ENCODE measurements at places on chromosomes 16 and 17.

- no peak for DNase-seq
Observed at GRCh38 chr17:8611619-8612298, 18.8 kb downstream of the MYH10 start.

- no peak for DNase-seq
Observed at GRCh38 chr17:81888988-81889595, 2.3 kb downstream of the ALYREF start.

GRCh38 chr17:26773189-26774188 is 520.4 kb upstream of the WSB1 start:
- DNase-seq: no peak

DNA sequence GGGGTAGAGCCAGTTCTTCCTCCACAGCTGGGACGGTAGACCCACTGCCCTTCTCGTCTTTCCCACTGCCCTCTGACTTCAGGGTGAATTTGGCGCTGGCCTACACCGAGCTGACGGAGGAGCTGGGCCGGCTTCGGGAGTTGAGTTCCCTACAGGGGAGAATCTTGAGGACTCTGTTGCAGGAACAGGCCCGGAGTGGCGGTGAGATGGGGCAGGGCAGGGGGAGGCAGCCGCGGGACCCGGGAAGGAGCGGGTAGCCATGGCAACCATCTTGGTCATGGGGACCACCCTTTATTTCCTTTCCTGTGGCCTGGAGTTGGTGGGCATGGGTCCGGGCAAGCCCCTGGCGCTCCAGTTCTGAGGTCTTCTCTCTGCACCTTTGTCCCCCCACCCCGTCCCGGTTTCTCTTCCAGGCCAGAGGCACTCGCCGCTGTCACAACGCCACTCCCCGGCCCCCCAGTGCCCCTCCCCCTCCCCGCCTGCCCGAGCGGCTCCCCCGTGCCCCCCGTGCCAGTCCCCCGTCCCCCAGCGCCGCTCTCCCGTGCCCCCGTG is 14.4 kb downstream of the TBKBP1 start:
- DNase-seq: no peak

GRCh38 chr17:64025732-64026294 is 5.4 kb upstream of the ICAM2 start:
- peak; percentile 87 for DNase-seq

DNA sequence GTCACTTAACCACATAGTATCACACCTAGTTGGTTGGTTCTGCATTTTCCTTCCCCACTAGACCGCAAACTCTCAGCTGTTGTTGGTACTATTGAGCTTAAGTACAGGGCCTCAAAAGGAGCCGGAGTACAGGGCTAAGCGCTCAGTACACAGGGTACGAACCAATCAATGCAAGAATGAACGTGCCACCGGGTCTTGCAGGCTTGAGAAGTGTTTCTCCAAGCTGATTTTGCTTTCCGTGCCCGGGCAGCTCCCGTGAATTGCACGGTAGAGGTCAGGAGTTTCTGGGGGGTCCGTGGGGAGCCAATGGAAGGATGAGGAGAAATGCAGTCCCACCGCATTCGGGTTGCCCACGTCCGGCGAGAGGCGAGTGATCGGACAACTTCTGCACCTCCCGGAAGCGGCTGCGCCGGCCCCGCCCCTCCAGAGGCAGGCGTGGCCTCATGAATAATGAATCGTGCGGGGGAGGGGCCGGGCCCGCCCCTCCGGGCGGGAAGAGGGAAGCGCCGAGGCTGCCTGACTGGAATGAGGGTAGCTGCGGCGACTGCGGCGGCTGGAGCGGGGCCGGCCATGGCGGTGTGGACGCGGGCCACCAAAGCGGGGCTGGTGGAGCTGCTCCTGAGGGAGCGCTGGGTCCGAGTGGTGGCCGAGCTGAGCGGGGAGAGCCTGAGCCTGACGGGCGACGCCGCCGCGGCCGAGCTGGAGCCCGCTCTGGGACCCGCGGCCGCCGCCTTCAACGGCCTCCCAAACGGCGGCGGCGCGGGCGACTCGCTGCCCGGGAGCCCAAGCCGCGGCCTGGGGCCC is at the start of gene SNTB2:
SNTB2 (plus strand) TSS at position 523 of the 804 bp plus-strand sequence; CDS start at position 526, 3 bp downstream.
- DNase-seq: peak; percentile 79

GRCh38 chr17:80339118-80339517 is 75.8 kb upstream of the ENDOV start:
- no peak for DNase-seq

GRCh38 chr16:69589434-69590269 is 23.9 kb downstream of the NFAT5 start:
- DNase-seq: no peak

DNA sequence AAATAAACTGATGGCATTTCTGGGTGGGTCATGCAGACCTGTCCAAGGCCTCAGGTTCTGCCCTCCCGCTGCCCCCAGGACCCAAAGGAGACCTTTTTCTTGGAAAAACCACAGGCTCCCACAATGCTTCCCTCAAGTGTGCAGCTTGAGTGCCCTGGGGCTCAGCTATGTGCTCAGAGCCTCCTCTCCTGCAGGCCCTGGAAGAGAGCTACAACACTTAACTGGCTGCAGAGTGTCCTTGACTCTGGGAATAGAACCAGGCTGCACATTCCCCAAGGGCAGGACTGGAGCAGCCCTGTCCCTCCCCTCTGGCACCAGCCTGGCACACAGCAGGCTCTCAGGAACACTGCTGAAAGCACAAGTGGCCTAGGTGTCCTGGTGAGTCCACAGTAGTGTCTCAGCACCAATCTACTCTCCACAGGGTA is 4.8 kb upstream of the SREBF1 start:
- no peak for DNase-seq

DNA sequence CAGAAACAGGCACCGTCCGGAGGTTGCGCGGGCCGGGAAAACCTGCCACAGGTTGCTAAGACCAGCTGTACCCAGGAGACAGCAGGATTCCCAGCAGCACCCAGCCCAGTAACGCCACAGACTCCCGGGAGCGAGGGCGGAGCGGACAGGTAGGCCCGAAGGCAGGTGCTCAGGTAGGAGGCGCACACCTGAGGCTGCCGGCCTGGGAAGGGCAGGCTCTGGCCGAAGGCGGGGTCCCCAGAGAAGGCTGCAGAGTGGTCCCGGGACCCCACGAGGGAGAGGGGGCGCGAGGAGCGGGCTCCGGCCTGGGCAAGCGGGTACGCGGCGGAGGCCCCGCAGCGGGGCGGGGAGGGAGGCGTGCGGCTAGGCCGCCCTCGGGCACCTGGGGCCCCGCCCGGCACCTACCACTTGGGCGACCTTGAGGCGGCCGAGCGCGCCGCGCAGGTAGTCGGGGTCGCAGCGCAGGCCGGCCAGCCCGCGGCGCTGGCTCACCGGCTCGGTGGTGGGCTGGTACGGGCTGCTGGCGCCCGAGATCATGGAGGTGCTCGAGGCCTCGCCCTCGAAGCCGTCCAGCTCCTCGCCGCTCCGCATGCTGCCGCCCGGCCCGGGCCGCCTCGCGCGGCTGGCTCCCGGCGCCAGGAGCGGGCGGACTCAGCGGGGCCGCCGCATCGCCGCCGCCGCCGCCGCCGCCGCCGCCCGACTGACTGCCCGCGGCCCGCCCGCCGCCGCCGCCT is 441 bp downstream of the CMTM4 start:
- no peak for DNase-seq

DNA sequence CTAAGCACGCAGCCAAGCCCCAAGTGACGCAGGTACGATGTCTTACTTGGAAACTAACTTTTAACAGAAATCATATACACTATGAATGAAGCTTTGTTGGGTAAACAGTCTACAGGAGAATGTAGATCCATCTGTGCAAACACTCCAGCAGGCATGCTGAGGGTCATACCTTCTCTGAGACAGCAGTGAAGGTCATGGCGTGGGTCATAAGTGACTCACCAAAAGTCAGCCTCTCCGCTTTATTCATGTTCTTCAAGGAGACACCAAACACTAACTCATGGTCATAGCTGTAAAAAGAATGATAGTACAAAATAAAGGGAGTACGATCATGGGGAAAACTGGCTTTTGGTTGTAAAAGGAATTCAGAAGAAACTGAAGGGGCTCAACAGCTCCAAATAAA is 20.6 kb downstream of the BLMH start:
- no peak for DNase-seq

DNA sequence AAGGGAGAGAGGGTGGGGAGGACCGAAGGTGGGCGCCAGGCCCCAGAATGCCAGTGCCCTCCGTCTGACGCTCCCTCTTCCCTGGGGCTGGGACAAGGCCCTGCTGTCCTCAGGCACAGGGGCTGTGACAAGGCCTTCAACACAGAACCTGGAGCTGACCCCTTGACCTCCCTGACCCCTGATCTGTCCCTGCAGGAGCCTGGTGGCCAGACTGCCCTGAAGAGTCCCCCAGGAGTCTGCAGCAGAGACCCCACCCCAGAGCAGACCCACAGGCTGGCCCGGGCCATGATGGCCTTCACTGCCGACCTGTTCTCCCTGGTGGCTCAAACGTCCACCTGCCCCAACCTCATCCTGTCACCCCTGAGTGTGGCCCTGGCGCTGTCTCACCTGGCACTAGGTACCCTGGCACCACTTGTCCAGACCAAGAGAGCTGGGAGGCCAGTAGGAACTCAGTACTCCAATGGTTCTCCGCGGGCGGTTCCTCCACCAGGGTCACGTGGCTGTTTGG is 2.9 kb downstream of the SERPINF2 start:
- no peak for DNase-seq

DNA sequence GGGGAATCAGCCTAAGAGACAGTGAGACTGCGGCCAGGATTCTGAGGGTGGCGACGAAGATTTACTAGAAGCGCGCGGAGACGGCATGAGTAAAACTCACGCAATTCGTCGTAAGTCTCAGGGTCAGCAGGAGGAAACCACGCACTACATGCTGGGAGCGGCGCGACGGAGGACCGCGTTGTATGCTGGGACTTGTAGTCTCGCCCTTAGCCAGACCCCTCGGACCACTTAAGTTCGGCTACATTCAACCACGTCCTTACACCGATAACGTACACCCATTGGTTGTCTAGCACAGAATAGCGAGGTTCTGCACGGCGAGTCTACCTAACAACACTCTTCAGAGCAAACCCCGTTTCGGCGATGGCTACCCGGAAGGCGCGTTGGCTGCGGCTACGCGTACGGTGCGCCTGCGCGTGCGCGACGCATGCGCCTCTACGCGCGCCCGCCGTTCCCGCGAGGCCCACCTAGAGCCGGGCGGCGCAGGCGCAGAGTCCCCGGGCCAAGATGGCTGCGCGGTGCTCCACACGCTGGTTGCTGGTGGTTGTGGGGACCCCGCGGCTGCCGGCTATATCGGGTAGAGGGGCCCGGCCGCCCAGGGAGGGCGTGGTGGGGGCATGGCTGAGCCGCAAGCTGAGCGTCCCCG is at the start of gene DNAJA3:
DNAJA3 (plus strand) TSS at position 491 of the 643 bp plus-strand sequence; CDS start at position 505, 14 bp downstream.
- peak; percentile 92 for DNase-seq

GRCh38 chr16:72827866-72828265 is 220.1 kb downstream of the ZFHX3 start:
- no peak for DNase-seq

- no peak for DNase-seq
Observed at GRCh38 chr16:50946098-50946497, 204.2 kb downstream of the CYLD start.

GRCh38 chr17:951325-952132 is 28.0 kb downstream of the NXN start:
- DNase-seq: no peak

- DNase-seq: no peak
Observed at GRCh38 chr16:3147046-3147756, 12.4 kb downstream of the ZNF213 start.

- DNase-seq: no peak
Observed at GRCh38 chr17:28751600-28752366, 8.0 kb downstream of the TRAF4 start.

- no peak for DNase-seq
Observed at GRCh38 chr16:70018254-70018653, 67.1 kb downstream of the CLEC18A start.

GRCh38 chr17:73327676-73328075 is 15.9 kb upstream of the CDC42EP4 start:
- DNase-seq: no peak

- DNase-seq: no peak
Observed at GRCh38 chr17:17564896-17565295, 26.6 kb downstream of the PEMT start.

DNA sequence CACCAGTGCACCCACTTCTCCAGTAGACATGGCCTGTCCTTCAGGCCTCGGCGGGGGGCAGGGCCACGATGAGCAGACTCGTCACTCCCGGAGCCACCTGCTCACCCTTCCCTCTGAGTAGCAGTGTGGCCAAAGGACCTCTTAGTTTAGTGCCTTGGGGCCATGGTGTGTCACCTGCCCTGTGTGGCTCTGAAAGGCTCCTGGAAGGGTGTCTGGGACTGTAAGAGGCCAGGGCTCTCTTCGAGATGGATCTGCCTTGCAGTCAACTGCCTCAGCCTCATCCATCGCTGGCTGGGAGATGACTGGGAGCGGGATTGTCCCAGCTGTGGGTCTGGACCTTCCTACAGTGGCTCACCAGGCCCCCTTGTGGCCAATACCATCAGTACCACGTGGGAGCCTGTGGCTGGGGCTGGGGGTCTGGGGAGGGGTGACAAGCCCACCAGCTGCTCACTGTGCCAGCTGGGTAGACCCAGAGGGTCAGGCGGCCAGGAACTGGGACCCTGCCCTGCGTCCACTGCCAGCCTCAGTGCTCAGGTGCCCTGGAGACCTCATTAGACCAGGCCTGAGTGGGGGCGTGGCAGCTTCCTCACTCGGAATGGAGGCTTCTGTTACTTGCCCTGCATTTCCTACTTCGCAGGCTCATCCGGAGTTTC is 133.4 kb downstream of the OR1D5 start:
- peak; percentile 24 for DNase-seq

Measured in stimulated activated naive CD8-positive, alpha-beta T cell treated with anti-CD3 and anti-CD28 coated beads, Interleukin-15, amount 100 ng/mL, for 72 hours (primary cell).